ENCODE measurements at places on chromosomes 5 and 9.

GRCh38 chr9:14140096-14140697 is 173.7 kb downstream of the NFIB start:
- no peak for DNase-seq

GRCh38 chr5:124806373-124807077 is 60.1 kb upstream of the ZNF608 start:
- peak; percentile 92 for DNase-seq

- DNase-seq: no peak
These were observed 39.9 kb upstream of the AKNA start for GRCh38 chr9:114427644-114428043.

GRCh38 chr5:93151121-93151520 is 429.9 kb downstream of the NR2F1-AS1 start:
- no peak for DNase-seq

DNA sequence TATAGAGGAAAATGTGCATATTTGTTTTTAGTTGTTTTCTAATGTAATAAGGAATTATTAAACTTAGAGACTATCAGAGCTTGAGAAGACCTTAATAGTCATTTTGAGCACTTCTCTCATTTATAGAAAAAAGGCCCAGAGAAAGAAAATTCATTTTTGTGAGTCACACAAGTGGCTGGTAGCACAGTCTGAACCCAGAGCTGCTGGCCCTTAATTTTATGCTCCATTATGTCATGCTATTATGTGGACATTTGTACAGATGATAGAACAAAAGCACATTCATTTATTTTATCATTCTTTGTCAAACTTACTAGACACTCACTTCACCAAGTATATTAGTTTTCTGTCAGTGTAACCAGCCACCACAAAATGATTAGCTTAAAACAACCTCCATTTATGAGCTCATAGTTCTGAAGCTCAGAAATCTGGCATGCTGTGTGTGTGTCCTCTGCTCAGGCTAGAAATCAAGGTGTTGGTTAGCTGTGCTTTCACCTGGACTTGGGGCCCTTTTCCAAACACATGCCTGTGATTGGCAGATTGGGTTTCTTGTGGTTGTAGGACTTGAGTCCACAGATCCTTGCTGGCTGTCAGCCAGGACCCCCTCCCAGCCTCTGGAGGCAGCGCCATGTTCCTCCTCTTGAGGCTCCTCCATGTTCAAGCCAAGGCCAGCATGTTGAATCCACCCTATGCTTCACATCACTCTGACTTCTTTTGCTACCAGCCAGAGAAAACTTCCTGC is 188.9 kb downstream of the ARHGAP26 start:
- DNase-seq: no peak

Data from adrenal gland (tissue), 19 donors.